Activated CD8-positive, alpha-beta memory T cell treated with anti-CD3 and anti-CD28 coated beads for 4 hours (primary cell): ENCODE measurements at places on chromosomes 16 and 17.
A peak's percentile ranks its signal among the peaks of the same experiment; 100 is the strongest.

- no peak for DNase-seq
Observed at GRCh38 chr17:76736349-76737081, 616 bp downstream of the SRSF2 start.

DNA sequence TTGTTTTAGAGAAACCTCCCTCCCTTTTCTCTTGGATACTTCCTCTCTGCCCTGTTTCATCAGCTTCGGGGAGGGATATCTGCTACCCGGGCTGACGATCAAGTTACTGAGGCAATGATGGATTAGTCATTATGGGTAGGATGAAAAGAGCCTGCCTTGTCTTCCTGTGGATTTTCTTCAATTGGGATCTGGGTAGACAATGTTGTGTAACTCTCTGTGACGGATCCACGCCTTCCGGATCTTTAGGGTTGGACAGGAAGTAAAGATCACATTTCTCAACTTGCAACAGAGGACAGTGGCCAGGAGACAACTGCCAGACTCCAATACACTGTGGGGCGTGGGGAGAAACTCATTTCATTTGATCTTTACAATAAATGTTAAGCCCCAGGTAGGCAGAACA lies 11.3 kb upstream of the CHST6 start:
- no peak for DNase-seq

DNA sequence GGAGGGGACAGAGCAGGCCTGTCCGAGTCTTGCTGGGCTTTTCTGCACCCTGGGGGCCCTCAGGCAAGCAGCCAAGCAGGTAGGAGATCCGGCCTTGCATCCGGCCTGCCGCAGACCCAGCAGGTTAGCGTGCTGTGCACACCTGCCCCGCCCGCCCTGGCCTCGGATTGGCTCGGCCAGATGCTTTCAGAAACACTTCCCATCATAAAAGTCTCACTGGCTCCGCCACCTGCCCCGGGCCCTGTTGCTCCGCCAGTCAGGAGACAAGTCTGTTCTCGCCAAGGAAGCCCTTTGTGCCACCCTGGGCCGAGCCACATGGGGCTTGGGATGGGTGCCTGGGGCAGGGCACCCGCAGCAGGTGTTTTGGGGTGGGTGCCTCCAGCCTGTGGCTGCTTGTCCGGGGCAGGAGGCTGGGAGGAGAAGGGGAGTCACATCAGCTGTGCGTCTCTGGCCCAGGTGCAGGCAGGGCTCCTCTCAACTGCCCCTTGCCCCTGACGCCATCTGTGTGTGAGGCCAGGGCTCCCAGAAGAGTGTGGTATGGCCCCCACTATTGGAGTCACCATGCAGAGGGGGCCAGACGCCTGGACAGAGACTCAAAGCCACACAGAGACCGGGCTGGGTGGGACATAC lies 228.2 kb upstream of the GSE1 start:
- no peak for DNase-seq

GRCh38 chr17:14205992-14206461 lies 30.6 kb downstream of the CDRT15 start:
- peak; percentile 61 for DNase-seq

DNA sequence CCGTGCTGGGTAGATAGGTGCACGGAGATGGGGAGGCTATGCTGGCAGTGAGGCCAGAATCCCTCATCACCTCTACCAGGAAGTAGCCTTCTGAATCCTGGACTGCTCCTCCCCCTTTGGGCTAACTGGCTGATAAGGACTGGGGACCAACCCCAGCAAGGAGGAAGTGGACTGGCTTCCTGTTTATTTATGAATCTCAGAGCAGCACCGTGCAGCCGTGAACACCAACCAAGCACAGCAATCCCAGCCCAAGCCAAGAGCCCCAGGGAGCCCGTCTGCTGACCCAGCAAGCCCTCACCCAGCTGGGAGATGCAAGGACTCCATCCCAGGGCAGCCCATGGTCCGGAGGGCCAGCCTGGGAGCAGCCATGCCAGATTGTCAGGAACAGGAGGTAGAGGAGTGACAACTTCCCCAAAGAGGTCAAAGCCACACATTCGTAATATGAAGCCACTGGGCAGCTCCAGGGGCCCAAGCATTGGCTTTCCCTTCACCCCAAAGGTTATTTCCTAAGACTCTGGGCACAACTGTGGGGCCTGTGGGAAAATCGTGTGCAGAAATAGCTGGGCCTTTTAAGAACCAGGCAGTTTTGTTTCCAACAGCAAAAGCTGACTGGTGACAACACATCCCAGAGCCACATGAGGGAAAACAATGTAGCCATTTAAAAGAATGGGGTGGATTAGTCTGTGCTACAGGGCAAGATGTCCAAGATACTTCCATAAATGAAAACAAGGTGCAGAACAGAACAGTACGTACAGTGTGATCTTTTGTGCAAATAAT lies 23.9 kb downstream of the PHB1 start:
- no peak for DNase-seq

- no peak for DNase-seq
Observed at GRCh38 chr17:58532555-58532951, 18.1 kb upstream of the MTMR4 start.

DNA sequence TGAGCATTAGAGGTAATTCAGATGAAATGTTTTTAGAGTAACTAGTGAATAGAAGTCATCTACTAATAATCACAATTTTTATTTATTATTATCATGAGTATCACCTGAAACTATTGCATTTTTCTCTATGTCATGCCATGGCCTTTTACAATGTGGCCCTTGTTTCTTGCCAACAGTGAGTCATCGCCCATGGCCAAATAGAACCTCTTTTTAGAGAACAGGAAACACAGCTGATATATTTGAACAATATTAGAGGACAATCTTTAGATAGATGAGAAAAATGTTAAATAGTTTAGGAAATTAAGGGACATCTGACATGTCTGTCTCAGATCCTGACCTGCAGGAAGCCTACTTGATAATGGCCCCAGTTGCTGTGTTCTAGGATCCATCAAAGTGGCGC lies 1584.4 kb upstream of the GOT2 start:
- no peak for DNase-seq

DNA sequence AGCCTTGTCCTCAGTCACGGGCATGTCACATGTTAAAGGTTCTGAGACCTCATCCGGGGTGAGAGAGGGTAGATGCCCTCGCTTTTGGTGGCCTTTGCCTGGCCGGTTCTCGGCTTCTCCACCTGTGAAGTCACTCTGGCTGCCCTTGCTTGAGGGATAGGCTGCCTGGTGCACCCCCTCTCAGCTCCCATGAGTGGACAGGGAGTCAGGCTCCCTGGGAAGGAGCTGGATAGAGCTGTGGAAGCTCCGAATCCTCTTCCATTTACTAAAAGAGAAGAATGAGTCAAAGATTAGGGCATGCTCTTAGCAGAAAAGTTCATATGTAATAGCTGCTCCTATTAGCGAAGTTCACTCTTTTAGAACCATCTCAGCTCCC lies 142.0 kb downstream of the IRX3 start:
- no peak for DNase-seq

GRCh38 chr17:1627982-1628855 lies at the start of gene SLC43A2:
Gene SLC43A2, minus strand, starts transcription at chr17:1628834. Its CDS starts 960 bp downstream, at chr17:1627874.
- DNase-seq, result peak; percentile 61

GRCh38 chr16:73426433-73427160 lies 378.7 kb upstream of the ZFHX3 start:
- no peak for DNase-seq

DNA sequence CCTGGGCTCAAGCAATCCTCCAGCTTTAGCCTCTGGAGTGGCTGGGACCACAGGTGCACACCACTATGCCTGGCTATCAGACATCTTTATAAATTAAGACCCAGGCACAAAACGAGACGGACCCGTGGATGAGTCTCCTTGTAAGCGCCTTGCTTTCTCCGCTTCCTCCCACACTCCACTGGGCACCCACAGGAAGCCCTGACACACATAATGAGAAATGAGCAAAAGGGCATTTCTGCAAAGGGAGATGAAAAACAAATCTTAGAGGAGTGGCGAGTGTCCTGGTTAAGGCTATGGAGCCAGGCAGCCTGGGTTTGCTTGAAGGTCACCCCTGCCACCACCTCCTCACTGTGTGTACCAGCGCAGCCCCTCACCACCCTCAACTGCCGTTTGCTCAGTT lies 56.3 kb downstream of the XYLT1 start:
- no peak for DNase-seq

GRCh38 chr16:67438098-67438791 lies 7.3 kb downstream of the HSD11B2 start:
- no peak for DNase-seq

- DNase-seq, result no peak
Observed at GRCh38 chr17:32769846-32770245, 107.1 kb downstream of the MYO1D start.

GRCh38 chr17:14748036-14748710 lies 447.3 kb downstream of the HS3ST3B1 start:
- no peak for DNase-seq
